Esophagus squamous epithelium (tissue), 5 donors: ENCODE measurements at places on chromosomes 7 and 10.

GRCh38 chr7:143280160-143280559 is 4.6 kb upstream of the TMEM139 start:
- DNase-seq, result no peak

GRCh38 chr10:132458586-132459300 is 61.7 kb downstream of the PWWP2B start:
- DNase-seq, result no peak

GRCh38 chr7:101884671-101885596 is 67.5 kb downstream of the CUX1 start:
- no peak for DNase-seq

DNA sequence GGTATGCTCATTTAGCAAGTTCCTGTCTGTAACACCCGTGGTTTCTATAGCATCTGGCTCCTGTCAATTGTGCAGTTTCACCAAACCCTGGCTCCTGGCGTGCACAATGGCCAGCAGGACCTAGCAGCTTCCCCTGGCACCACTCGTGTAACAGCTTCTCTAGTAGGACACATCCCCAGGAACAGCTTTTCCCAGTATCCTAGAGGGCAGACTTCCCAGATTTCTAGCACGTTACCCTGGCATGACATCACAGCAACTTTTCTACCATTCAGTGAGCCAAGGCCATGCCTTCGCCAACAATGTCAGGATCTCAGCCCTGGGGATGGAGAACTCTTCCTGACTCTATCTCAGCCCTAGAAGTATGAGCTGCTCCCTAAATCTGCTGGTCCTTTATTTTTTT is 6.5 kb downstream of the YME1L1 start:
- DNase-seq, result no peak

DNA sequence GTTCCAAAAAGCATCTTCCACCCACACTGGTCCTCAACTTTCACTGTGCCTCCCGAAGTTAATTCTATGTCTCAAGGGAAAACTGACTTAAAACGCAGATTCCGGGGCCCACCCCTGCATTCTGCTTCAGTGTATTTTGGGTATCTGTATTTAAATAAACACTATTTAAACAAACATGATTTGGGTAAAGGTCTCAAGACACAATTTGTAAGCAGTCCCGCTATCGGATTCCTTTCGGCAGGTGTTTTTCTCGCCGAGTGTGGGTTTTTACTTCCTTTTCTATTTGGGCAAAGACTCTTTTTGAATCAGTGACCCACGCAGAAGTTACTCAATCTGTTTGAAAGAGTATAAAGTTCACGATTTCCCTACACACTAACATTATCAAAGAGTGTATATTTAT is 1.2 kb downstream of the PDIA4 start:
- DNase-seq, result no peak

DNA sequence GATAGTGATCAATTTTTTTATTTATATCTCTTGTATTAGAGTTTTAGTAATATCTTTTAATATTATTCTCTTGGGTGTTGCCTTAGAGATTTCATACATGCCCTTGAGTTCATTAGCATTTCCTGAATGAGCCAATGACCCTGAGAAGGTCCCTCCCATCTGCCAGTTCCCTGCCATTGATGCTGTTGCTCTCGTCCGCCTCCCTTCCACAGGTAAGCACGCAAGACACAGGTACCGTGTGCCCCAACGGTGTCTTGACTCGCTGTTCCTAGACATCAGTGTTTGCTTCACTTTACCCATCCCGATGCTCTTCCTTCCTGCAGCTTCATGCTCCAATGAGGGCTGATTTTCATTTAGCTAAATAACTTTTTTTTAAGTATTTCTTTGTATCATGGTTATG is 19.7 kb upstream of the PWWP2B start:
- no peak for DNase-seq

DNA sequence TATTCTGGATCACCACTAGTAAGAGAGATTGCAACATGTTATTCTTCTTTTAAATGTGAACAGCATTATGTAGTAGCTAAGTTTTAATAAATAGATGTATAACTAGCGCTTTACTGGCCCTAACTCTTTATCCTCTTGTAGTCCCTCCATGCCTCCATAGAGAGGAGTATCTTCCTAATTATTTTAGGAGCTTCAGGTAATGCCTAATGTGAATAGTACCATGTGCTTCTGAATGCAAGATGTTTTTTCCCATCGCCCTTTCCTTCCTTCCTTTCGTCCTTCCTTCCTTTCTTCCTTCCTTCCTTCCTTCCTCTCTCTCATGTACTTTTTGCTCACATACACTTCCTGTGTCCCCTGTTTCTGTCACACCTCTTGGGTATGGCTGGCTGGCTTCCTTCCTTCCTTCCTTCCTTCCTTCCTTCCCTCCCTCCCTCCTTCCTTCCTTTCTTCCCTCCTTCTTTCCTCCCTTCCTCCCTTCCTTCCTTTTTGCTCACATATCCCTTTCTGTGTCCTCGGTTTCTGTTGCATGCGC is 290.7 kb downstream of the HDAC9 start:
- no peak for DNase-seq

- DNase-seq, result no peak
Observed at GRCh38 chr7:25014756-25015155, 34.8 kb upstream of the OSBPL3 start.

- DNase-seq, result no peak
Observed at GRCh38 chr10:74335501-74335900, 184.5 kb downstream of the ADK start.

DNA sequence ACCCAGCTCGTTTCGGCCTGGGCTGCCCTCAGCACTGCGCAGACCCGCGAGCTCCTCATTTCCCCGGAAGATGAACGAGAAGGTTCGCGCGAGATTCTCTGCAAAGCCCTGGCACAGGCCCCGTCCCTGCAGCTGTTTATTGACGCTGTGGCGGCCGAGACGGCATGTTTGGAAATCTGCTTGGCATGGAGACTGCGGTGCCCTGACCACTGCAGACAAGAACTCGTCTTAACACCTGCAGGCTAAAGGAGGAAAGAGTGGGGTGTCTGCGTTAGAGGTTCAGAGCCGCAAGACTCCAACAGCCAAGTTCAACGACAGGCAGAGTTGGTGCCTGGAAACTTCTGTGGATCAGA is 125.6 kb downstream of the DNAJB6 start:
- DNase-seq, result no peak

GRCh38 chr10:117503244-117504205 is 39.0 kb upstream of the EMX2 start:
- DNase-seq, result no peak

- DNase-seq, result no peak
Observed at GRCh38 chr10:13669182-13669855, 82.6 kb downstream of the PRPF18 start.

DNA sequence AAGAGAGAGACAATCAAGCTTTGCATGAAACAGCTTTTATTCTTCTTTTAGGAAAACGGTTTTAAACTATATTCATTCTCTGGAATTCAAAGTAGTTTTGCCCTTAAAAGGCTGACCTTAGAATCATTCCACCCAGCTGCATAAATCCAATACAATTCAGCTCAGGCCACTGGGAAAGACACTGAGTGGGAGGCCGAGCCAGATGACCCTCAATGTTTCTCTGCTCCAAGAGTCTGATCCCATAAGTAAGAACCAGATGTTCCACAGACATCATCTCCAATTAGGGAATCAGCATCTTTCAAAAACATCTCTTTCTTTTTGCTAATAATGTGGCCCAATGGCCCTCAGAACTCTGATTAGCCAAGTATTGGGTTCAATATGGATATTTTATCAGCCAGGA is 26.1 kb downstream of the CREB3L2 start:
- DNase-seq, result no peak

DNA sequence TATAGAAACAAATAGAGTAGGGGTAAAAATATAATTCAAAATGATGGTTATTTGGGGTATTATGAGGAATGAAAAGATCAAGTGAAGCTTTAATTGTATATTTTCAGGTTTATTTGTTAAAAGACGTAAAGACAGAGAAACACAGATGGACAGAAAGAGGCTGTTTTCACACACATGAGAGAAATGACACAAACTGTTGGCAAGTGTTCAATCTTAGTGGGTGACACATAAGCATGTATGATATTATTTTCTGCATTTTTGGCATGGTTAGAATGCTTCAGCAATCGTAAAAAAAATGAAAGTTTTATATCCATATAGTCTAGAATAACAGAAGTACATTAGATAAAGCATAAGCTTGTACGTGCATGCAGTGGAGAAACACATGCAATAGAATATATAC is 464.4 kb upstream of the AKR1E2 start:
- no peak for DNase-seq

DNA sequence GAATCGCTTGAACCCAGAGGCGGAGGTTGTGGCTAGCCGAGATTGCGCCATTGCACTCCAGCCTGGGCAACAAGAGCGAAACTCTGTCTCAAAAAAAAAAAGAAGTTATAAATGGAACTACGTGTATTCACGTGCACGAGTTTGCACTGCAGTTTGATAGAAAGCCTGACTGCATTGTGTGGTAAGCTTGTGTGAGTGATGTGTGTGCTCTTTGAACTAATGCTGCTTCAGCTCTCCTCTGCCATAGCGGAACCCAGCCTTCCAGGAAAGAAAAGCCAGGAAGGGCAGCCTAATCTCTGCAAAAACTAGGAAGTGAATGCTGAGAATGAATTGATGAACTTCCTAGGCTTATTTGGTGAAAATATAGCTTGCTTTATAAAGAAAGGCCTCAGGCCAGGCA is 15.6 kb upstream of the MKRN1 start:
- DNase-seq, result no peak

GRCh38 chr10:68471063-68471585 is 649 bp downstream of the DNA2 start:
- DNase-seq, result no peak

GRCh38 chr7:98701372-98701771 is 84.3 kb downstream of the NPTX2 start:
- no peak for DNase-seq

DNA sequence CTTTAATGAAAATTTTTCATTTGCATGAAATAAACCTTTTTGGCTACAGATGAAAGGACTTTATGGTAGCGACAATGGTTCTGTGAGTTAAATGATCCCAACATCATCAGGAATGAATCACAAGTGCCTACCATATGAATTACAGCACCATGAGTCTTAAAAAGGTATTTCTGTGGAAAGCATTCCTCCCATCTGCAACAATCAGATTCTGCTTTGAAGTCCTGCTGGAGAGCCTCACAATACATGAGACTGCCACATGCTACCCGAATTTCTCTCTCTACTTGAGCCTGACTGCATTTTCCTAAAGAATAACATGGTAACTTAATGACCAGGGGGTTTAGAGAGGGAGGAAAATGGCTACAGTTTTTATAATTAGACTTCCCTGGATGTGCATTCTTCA is 190.3 kb downstream of the TWIST1 start:
- no peak for DNase-seq

GRCh38 chr10:6601246-6601805 is 21.2 kb upstream of the PRKCQ start:
- DNase-seq, result no peak

DNA sequence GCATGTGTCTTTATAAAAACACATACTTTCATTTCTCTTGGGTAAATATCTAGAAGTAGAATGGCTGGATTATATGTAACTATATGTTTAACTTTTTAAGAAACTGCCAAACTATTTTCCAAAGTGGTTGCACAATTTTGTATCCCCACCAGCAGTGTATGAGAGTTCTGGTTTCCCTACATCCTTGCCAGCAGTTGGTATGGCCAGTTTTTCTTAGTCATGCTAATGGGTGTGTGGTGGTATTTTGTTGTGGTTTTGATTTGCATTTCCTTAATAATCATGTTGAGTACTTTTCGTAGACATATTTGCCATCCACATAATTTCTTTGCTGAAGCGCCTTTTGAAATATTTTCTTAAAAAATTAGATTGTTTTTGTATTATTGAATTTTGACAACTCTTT is 60.3 kb downstream of the NEUROG3 start:
- no peak for DNase-seq

- DNase-seq, result no peak
Observed at GRCh38 chr10:88048312-88048711, 184.9 kb downstream of the PTEN start.

DNA sequence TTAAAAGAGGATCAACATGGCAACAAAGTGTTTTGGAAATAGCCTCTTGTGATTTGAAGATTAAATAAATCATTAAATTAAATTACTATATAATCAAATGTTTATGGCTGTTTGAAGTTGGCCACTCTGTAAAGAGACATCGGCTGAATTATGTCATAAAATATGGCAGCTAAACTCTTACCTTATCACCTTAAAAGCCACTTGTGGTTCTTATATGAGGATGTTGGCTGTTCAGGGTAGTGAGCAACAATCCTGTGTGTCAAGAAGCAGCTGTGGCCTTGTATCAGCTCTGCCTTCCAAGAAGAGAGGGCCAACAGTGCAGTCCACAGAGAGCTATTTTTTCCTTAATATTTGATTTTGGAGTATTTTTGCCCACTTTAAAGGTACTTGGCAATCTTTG is 113.4 kb upstream of the CDK6 start:
- no peak for DNase-seq

- DNase-seq, result no peak
Observed at GRCh38 chr7:134778941-134779740, at the start of gene CALD1. TSS of gene CALD1 (plus strand) at chr7:134779634. CDS start at chr7:134867734, 88,100 bp downstream.

DNA sequence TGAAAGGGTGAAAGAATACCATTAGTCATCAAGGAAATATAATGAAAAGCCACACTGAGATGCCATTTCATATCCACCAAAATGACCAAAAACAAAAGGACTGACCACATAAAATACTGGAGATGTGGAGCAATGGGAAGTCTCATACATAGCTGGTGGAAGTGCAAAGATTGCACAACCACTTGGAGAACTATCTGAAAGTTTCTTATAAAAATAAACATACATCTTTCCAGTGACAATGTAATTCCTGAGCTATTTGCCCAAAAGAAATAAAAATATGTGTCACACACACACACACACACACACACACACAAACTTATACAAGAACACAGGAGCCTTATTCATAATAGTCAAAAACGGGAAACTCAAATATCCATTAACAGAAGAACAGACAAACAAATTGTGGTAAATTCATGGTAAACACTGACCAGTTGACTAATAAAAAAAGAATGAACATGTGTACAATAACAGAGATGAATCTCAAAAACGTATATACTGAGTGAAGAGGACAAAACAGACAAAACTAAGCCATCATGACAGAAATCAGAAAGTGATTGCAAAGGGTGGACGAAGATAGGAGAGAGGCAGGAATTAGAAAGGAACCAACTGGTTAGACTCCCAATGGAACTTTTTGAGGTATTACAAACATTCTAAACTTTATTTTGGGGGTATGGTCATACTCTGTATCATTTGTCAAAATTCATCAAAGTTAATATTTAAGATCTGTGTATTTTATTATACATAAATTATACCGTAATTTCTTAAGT is 21.5 kb downstream of the WASL start:
- no peak for DNase-seq

GRCh38 chr7:73350306-73351068 is 22.5 kb downstream of the FKBP6 start:
- DNase-seq, result no peak

GRCh38 chr10:52814506-52814905 is 41.9 kb upstream of the MBL2 start:
- no peak for DNase-seq

- no peak for DNase-seq
Observed at GRCh38 chr10:109678857-109679256, 244.5 kb downstream of the XPNPEP1 start.

GRCh38 chr7:136030867-136031318 is 53.7 kb upstream of the MTPN start:
- no peak for DNase-seq
